ENCODE measurements at places on chromosomes 5 and 9.

DNA sequence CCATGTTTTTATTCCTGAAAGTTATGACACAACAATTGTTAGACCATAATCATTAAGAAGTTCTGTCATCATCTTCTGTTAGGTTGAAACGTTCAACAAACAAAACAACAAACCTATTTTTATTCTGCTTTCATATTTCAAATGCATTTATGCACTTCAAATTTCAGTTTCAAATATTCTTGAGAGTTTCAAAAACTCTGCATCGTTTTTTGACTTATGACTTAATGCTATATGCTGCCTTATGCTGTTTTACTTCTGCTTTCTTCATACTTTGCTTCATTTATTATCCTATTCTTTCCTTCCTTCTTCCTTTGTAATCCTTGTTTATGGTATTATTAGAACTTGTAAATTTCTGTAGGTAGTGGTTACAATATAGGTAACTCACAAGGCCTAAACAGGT, 95.0 kb downstream of the PCSK1 start:
- no peak for DNase-seq

DNA sequence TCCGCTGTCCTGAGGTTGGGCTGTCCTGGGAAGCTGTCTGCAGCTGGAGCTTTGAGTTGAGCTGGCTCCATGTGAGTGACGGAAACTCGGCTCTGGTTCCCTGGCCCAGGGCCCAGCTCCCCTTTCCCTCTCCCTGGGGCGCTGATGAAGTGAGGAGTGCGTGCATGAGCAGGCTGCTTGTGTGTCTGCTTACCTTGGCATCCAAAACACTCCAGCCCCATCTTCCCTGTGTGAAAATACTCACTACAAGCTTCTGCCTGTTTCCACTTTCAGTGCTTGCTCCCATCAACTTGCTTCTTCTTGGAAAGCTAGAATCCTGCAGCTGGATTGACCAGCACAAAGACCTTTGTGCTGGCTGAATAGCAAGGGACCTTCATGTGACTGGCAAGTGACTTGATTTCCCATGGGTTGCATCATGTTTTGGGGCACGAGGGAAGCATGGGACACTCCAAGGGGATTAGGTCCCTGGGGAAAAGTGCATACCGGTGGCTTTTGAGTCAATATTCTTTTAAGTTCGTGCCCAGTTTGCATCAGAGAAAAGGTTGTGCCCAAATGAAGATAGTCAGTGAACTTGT, 198.1 kb downstream of the GADD45G start:
- DNase-seq = peak; percentile 47

GRCh38 chr9:87250205-87250604, 247.5 kb upstream of the DAPK1 start:
- no peak for DNase-seq

- no peak for DNase-seq
Observed at GRCh38 chr5:78293851-78294247, 649 bp downstream of the AP3B1 start.

DNA sequence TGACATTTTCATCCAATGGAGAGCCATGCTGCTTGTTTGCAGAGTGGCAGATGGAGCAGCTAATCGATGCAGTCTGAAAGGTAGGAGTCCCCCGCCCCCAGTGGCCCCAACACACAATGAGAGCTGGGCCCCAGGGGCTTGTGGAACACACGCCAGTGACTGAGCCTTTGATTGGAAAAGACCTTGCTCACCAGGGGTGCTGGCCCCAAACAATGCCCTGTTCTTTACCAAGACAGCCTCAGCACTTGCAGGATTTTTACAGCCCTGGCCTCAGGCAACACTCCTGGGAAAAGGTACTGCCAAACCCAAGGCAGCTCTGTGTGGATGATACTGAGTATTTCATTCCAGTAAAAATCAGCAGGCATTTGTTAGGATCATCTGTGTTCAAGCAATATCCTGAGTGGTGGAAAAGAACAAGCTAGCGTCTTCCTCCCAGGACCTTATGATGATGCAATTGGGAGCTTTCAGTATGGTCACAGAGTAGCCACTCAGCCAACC, 276.8 kb upstream of the CLINT1 start:
- DNase-seq = peak; percentile 63

DNA sequence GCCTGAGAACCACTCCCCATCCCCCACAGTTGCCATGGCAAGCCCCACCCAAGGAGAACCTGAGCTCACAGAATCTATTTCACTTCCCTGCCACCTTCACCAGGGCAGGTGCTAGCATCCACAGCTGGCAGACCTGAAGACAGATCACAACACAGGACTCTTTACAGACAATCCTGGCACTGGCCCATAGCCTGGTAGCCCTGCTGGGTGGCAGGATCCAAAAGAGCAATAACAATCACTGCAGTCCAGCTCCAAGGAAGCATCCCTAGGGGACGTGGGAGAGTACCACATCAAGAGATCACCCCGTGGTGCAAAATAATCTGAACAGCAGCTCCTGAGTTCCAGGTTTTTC, 463.2 kb upstream of the PIK3R1 start:
- DNase-seq = peak; percentile 17

DNA sequence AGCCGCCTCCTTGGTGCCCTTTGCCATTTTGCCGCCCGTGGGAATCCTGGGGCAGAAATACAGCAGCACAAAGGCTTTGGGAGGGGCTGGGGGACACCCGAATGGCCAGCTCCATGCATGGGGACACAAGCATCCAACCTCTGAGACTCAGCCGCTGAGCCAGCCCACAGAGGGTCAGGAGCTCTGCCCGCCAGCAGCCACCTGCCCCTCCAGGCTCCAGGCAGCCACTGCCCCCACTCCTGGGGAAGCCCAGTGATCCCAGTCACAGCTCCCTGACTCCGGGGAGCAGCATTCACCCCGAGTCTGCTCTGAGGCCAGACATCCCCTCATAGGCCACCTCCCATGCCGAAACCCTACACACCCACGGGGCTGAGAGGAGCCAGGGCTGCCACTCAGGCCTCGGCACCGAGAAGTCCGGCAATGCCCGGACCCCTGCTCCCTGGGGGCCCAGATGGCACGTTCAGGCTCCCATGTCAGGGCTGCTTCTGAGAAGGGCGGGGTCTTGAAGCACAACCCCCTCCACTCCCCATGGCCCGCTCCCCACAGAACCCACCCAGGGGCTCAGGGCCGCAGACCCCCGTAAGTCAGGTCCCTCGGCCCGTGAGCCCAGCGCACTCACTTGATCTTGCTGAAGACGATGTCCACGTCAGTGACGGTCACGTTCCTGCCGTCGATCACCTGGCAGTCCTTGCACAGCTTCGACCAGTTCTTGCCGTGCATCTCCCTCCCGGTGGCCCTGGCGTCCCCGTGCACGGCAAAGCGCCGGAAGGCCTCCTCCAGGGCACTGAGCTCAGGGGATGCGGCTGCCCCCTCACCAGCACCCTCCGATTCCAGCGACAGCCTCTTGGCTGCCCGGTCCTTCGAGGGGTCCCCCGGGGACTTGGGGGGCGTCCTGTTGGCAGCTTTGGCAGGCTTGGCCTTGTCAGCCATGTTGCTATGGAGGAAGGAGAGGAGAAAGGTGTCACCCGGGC, 15.7 kb downstream of the TPPP start:
- no peak for DNase-seq

DNA sequence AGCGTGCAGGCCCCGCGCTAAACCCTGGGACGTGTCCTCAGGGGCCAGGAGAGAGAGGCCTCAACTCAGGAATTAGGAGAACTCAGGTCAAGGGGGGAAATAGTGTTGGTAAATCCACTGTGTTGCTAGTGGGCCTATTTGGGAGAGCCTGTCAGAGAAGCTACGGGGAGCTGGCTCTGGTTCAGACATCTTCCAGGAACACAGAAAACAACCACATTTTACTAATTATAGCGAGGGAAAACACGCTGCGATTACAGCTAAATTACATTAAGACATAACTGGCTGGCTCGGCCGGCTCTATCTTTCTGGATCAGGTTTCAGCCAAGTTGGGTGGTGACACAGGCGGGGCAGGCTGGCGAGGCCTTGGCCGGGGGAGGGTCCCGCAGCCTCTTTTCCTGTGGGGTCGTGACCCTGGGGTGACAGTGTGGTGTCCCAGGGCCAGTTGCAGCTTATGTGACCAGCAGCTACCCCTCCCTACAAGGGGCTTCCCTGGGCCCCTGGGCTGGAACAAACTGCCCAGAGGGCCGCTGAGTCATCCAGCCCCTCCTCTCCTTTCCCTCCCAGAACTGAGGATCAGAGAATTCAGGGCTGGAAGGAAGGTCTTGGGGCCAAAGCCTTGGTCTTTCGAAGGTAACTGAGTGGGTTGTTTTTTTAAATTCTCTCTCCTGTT, 75.1 kb downstream of the FGF18 start:
- peak; percentile 57 for DNase-seq

GRCh38 chr9:11457825-11458790, 845.3 kb upstream of the PTPRD start:
- DNase-seq = no peak

DNA sequence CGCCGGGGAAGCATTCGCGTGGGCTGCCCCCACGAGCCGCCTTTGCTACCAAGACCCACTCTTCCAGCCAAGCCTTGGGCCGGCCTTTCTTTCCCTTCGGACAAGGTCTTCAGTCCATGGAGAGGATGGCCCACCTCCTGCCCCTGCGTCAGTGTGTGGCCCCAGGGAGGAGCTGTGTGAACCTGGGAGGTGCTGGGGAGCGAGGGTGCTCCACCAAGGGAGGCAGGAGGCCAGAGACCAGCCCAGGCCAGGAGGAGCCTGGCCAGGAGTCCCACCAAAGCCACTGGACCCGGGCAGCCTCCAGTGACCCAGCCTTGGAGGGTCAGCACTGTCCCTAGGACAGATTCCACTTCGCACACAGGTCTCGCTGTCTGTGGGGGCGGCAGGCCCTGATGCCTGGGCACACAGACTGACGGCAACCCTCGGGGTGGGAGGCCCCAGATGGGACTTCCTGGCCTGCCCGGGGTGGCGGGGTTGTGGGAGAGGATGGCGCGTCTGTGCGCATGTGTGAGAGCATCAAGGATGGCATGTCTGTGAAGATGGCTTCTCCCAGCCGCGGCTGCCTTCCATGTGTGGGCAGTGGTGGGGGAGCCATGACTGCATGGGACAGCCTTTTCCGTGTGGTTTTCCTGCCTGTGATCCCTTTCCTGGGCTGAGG, 113.3 kb upstream of the LPCAT1 start:
- no peak for DNase-seq

GRCh38 chr5:67221487-67222242, 25.1 kb upstream of the CD180 start:
- no peak for DNase-seq

DNA sequence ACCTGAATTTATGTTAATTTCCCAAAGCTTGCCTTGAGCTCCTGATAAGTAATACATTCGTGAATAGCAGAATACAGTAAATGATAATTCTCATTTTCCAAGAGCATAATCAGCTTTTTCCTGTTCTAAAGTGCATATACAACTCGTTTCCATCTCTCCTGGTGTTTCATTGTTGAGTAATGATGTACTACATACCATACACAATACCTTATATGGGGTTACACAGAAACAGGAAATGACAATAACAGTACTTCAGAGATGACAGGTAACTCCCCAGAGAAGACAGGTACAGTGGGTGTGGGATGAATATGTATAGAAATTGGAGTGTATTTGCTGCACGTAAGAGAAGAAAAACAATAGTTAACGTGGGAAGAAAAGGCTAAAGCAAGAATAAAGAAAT, 287.1 kb downstream of the TENT4A start:
- DNase-seq = no peak

DNA sequence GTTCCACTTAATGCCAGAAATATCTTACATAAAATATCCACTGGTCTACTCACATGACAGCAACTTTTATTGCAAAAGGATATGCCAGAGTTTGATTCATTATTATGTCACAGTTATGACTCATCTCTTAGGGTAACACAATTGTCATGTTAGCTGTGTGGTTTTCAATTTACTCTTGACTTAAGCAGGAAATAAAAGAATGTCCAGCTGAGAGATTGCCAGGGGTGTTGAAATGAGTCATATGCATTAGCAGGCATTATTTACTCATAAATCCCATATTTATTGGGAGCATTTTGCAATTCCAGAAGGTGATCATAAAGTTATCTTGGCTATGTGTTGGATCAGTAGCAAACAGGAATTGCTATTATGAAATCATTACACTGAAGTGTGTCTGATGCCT, 1164.6 kb upstream of the CDH18 start:
- DNase-seq = no peak

DNA sequence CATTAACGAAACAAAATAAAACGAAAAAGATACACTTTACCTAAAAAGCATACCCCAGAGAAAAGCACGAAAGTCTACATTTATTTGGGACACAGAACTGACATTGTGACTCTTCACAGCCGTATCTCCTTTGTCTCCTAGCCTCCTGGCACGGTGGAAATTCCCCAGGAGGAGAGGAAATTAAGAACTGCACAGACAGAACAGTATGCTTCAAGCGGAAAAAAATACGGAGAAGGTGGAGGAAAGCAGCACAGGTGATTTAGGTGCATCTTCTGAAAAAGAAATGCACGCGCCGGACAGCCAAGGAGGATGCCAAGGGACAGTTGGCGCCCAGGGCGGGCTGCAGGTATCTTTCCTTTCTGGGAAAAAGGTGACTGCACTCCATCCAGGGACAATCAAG, 32.0 kb downstream of the DDX31 start:
- DNase-seq = no peak

DNA sequence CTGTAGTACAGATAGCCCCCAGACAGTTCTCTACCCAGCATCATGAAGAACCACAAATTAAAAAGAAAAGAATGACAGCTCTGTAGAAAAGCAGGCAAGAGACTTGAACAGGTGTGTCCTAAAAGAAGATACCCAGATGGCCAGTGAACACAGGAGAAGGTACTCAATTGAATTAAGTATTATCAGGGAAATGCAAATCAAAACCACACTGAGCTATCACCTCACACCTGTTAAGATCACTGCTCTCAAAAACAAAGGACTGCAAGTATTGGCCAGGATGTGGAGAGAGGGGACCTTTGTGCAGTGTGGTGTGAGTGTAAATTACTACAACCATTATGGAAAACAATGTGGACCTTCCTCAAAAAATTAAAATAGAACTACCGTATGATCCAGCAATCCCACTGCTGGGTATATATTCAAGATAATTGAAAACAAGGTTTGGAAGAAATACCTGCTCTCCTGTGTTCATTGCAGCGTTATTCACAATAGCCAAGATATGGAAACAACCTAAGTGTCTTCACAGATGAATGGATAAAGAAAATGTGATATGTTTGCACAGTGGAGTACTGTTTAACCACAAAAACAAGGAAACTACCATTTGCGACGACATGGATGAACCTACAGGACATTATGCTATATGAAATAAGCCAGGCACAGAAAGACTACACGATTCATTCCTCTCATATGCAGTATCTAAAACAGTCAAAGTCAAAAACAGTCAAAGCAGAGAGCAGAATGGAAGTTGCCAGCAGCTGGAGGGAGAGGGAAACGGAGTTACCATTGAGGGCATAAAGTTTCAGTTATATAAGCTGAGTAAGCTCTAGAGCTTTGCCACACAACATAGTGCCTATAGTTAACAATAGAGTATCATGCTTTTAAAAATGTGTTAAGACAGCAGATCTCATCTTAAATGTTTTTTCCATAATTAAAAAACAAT, 102.6 kb downstream of the WNK2 start:
- no peak for DNase-seq

GRCh38 chr5:76225336-76225735, 142.2 kb downstream of the SV2C start:
- no peak for DNase-seq

All from COR-L47 (cell line).